ENCODE measurements at places on chromosomes 16 and 17.

DNA sequence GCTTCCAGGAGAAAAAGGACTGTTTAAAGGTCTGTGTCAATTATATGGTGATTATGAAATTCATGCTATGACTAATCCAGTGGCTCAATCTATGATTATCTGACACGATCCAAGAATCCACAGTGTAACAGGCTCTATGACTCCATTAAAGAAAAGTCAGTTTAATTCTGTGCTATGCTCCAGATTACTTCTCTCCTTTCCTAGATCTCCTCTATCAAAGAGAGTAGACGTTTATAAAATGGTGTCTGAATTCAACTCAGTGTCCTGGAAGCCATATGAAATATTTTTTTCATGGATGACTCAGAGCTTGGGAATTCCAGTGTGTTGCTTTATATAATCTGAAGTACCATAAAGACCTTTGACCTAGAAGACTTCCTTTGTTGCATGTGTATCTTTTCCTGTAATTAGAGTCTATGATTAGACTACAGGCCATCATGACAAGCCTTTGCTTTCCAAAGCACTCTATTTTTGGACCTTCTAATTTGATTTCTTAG, 27.0 kb upstream of the NF1 start:
- peak; percentile 83 for DNase-seq

DNA sequence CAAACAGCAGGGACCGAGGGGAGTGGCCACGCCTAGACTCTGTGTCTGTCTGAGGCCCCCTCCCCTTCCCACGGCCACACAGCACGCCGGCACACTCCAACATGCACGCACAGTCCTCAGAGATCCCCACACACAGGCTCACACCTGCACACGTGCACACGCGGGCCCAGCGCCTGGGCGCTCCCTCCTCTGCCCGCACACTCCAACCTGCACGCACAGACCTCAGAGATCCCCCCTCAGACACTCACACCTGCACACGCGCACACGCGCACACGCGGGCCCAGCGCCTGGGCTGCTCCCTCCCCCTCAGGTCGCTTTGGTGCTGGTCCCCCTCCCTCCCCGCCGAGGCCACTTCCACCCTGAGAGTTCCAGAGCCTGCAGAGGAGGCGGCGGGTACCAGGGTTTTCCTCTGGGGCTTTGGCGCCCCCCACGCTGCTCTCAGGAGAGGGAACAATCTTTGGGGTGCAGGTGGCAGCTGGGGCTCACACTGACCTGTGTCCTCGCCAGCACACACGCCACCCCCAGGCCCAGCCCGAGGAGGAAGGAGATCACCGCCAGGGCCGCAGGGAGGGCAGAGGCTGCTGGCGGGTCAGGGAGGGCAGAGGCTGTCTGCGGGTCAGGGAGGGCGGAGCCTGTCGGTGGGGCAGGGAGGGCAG, 1.6 kb downstream of the CD7 start:
- no peak for DNase-seq

GRCh38 chr17:27593232-27593856, 37.6 kb upstream of the LGALS9 start:
- DNase-seq = no peak

DNA sequence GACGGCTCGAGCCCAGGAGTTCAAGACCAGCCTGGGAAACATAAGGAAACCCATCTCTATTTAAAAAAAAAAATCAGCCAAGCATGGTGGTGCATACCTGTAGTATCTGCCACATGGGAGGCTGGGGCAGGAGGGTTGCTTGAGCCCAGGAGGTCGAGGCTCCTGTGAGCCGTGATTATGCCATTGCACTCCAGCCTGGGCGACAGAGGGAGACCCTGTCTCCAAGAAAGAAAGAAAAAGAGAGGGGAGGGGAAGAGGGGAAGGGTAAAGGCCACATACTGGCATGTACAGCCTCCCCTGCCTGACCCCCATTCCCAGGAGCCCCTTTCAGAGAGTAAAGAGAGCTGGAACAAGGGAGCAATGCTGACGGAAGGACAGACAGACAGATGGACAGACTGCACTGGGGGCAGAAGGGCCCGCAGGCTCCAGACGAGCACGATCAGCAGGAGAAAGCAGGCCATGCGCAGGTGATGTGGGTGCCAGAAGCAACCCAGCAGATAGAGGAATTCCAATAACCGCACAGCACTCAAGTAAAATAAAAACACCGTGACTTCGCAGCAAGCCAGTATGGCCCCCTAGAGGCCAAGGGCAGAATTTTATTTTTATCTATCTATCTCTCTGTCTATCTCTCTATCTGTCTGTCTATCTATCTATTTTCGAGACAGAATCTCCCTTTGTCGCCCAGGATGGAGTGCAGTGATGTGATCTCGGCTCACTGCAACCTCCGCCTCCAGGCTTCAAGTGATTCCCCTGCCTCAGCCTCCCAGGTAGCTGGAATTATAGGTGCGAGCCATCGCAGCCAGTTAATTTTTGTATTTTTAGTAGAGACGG, 27.1 kb upstream of the SNN start:
- DNase-seq = no peak

- no peak for DNase-seq
Observed at GRCh38 chr16:78919852-78920251, 680.7 kb downstream of the MAF start.

GRCh38 chr16:71648162-71648561, 22.2 kb downstream of the MARVELD3 start:
- DNase-seq = no peak

DNA sequence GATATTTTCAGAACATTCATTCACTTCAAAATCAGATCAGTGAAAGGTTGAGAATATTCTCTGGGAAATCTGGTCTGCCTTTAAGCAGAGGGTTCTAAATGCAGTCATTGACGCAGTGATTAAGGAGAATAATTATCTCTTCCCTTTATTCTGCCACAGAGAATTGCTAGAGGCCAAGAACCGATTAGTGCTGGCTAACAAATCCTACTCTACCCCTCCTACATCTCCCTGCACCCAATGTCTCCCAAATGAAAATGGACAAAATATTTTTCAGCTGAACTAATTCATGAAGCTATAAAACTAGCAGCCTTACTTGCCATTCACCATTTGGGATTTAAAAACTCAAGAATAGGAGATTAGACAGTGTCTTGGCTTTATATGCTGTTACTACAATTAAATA, 185.5 kb upstream of the SOX9 start:
- DNase-seq = no peak

GRCh38 chr17:82287868-82288801, 14.6 kb upstream of the CSNK1D start:
- DNase-seq = peak; percentile 60

GRCh38 chr16:82653550-82654511, 27.1 kb downstream of the CDH13 start:
- peak; percentile 55 for DNase-seq

DNA sequence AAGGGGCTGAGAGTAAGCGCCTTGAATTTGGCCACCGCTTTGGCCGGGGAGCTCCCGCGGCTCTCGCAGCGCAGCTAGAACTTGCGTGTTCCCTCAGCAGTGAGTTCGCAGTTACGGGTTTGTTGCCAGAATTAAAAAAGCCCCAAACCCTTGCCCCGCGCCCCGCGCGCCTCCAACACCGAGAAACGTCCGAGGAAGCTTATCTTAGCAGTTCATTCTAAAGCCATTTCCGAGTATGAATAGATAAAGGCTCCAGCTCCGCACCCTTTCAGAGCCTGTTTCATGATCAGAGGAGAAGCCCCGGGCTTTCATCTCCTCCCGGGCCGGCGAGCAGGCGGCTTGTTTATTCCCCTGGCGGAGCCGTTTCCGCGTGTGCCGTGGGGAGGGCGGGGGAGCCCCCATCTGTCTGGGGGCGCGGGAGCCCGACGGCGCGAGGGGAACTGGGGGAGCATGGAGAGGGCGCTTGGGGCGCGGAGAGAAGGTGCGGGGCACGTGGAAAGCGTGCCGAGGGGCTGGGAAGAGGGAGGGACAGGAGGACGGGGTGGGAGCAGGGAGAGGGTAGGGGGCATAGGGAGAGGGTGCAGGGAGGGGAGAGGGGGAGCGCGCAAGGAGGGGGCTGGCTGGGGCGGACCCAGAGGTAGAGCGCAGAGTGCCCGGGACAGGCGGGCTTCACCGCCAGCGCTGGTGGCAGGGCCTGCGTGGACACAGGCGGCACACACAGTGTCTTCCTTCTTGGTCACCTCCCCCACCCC, 9.9 kb downstream of the TBX4 start:
- DNase-seq = no peak

GRCh38 chr17:39104046-39104445, 47.4 kb downstream of the PLXDC1 start:
- DNase-seq = no peak

DNA sequence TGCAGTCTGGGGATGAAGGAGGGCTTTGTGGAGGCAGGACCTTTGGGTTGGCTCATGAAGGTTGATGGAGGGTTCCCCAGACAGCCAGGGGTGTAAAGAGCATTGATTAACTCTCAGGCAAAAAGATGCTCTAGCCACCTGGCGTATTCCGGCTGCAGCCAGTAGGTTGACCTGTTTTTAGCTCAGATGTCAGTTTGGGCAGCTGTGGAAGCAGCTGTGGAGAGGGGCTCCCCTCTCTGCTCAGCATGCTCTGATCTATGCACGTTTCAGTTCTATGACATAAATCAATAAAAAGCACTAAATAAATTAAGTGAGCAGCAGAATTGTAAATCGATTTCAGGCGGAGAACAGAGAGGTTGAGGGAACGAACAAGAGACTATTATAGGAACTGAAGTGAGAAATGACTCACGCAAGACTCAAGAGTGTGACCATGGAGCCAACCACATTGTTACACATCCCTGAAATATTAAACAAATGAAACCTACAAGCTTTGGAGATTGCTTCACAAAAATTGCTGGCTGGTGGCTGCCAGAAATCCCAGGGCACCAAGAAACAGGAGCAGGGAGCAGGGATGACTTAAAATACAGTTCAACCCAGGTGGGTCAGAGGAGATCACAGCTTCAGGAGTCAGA, 111.9 kb downstream of the GSG1L start:
- no peak for DNase-seq

DNA sequence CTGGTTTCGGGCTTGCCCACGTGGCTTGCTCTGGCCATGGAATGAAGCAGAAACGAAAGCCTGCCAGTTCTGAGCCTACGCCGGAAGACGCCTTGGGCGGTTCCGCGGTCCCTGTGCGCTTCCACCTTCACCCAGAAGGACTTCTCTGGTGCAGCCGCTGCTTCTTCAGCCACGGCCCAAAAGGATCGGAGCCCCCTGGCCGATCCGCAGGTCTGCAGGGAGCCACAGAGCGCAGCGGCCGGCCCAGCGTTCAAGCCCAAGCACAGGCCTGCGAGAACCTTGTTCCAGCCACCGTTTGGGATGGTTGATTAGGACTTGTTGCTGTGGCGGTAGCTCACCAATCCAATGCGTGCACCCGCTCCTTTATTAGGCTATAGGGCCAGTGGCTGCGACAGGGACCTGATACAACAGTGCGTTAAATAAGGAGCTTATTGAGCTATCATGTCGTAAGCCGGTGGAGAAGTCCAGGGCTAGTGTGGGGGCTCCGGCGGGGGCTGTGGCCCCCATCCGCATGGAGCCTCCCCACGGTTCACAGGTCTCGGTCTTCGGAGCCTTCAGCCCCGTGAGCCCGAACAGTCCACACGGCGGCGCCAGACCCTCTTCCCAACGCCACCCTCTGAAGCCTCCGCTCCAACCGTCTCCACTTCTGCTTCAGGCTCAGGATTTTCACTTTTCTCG, 10.2 kb upstream of the MPP2 start:
- DNase-seq = no peak

GRCh38 chr17:50187751-50188530, 13.5 kb downstream of the COL1A1 start:
- no peak for DNase-seq

GRCh38 chr16:65426484-65426883, 304.6 kb upstream of the CDH11 start:
- no peak for DNase-seq

DNA sequence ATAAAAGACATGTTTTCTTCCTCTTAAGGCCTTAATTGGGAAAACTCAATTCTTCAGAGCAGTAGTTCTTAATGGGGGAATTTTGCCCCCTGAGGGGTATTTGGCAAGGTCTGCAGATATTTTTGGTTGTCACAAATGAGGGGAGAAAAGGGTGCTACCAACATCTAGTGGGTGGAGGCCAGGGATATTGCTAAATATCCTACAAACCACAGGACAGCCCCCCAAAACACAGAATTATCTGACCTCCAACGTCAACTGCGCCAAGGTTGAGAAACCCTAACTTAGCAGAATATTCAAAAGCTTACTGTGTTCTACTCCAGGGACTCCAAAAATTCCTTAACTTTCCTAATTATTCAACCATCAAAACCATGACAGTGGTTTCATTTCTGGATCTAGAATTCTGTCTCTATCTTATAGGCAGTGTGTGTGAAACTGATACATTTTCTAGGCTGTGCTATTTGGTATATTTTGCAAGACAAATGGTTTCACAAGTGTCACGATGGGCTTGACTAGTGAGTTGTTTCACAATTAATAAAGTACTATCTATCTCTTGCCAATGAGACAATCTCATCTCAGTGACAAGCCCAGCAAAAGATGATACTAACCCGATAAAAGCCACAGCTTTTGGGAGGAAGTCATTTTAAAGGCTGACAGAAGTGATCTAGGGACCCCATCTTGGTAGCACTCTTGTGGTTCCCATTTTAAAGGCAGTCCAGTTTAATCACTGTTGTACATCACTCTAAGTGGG, 14.7 kb downstream of the TXNDC11 start:
- DNase-seq = no peak

- DNase-seq = peak; percentile 45
Observed at GRCh38 chr16:51538707-51539498, 387.8 kb upstream of the SALL1 start.

DNA sequence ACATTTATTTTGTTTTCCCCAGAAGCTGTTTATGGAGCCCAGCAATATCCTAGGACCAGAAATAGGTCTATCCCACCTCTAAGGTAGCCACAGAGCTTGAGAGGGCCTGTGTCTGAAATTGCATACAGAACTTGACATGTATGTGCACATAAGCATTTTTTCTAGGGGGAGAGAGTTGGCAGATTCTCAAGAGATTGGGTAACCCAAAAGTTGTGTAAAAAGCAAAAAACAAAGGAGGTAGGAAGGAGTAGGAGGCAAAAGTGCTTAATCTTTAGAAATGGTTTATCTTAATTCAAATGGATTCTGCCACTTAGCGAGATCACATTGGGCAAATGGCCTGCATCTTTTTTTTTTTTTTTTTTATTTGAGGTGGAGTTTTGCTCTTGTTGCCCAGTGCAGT, 3.5 kb downstream of the PLK1 start:
- no peak for DNase-seq
